Activated CD4-positive, alpha-beta T cell treated with anti-CD3 and anti-CD28 coated beads, Interleukin-2, amount 10 ng/mL, durations not matched to agents 24 days and 14 days (primary cell): ENCODE measurements at places on chromosomes 11 and 22. TPM values are rescaled to one million over a fixed set of nuclear protein-coding genes. Genes with fewer than 3 reads are reported as not detected.

DNA sequence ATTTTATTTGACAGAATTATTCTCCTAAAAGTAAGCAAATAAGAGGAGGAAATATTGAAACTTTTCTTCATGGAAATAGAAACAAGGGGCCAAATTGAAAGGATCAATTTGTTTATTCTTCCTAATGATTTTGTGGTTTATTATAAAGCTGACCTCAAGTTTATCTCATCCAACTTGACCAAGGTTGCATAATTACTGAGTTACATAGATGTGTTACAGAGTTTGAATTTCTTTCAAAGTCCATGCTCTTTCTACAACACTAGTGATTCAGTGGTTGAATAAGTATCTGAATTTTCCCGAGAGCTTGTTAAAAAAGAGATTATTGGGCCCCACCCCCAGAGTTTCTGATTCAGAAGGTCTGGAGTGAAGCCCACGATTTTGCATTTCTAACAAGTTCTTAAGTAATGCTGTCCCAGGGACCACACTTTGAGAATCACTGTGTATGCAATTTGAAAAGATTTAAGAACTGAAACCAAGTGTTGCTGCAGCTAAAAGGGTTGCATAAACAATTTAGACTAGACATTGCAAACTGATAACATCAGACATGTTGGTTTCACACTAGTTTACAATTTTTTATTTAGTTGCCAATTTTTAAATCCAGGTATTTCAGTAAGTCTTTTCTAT, 485.7 kb upstream of the ANO5 start:
- H3K4me3 ChIP-seq: no peak overlapping the region
- no peak overlapping the region for H3K27ac ChIP-seq
- H3K4me1 ChIP-seq: no peaks in the 10 kb centered on the region
- no peaks in the 10 kb centered on the region for H3K36me3 ChIP-seq
- H3K27me3 ChIP-seq: no peaks in the 10 kb centered on the region

DNA sequence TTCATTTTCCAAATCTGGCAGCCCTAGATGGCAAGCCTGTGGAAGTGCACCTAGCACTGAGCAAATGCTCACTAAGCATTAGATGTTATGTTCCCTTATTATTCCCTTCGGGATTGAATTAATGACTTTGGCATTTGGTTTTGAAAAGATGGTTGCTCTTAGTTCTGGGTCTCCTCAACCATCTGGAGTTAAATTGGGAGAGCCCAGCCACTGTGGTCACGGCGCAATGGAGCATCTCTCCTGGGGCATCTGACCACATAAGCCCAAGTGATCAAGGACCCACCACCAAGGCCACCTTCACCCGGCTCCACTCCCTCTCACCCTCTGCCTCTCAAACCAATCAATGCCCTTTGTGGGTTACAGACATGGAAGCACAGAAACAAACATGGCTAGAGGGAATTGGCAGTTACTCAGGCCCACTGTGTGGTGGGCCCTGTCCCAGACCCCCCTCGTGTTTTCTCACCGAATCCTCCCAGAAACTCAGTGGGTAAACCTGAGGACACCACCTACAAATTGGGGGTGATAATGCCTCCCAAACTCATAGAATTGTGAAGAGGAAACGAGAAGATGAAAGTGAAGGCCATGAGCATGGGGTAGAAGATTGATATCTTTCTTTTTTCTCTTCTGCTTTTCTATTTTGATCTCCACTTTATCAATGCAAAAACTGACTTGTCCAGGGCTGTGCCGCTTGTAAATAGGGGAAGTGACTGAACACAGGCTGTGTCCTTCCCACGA, 52.2 kb downstream of the IRAG1 start:
- H3K36me3 ChIP-seq: no peaks in the 10 kb centered on the region
- H3K27me3 ChIP-seq: peaks cover 2% of the 10 kb centered on the region
- no peak for DNase-seq
- H3K27ac ChIP-seq: no peak overlapping the region
- H3K4me1 ChIP-seq: no peaks in the 10 kb centered on the region

DNA sequence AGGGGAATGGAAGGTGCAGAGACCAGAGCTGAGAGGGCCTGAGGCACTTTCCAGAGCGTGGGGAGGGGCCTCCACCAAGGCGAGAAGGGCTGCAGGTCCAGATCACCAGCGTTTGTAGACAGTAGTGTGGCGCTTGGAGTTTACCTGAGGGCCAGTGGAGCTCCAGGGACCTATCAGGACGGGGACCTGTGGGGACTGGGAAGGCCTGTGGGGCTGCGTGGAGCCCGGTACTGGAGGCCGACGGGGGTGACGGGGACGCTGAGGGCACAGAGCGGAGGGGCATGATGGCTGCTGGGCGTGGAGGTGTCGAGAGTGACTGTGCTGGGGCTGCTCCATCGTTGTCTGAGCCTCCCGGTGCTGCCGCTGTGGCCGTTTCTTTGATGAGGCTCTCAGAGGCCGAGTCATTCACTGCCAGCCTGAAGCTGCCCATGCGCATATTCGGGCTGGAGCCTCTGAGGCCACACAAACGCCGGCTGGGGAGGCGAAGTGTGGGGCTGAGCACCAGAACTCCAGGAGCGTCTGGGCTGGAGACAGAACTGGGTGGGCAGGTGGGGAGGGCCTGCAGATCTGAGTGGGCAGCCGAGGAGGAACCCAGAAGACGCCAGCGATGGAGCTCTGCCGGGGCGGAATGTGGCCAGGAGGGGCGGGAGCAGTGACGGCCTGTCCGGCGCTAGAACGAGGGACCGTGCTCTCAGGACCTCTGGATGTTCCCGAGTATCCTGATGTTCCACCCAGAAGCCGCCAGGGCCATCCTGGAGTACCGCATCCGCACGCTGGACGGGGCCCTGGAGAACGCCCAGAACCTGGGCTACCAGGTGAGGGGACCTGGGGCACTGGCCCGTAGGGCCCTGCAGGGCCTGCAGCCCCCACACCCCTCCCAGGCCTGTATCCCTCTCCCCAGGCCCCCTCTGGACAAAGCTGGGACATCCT, 2.6 kb downstream of the PGGHG start:
- H3K4me1 ChIP-seq: peaks cover 22% of the 10 kb centered on the region
- peaks cover 23% of the 10 kb centered on the region for H3K36me3 ChIP-seq
- H3K27ac ChIP-seq: peak overlapping the region; percentile 51
- peak overlapping the region; percentile 79 for H3K4me3 ChIP-seq
- no peak for DNase-seq

GRCh38 chr11:2260491-2261364, 9.7 kb downstream of the ASCL2 start:
- peak; percentile 50 for DNase-seq
- H3K27ac ChIP-seq: no peak overlapping the region
- peaks cover 5% of the 10 kb centered on the region for H3K4me1 ChIP-seq

DNA sequence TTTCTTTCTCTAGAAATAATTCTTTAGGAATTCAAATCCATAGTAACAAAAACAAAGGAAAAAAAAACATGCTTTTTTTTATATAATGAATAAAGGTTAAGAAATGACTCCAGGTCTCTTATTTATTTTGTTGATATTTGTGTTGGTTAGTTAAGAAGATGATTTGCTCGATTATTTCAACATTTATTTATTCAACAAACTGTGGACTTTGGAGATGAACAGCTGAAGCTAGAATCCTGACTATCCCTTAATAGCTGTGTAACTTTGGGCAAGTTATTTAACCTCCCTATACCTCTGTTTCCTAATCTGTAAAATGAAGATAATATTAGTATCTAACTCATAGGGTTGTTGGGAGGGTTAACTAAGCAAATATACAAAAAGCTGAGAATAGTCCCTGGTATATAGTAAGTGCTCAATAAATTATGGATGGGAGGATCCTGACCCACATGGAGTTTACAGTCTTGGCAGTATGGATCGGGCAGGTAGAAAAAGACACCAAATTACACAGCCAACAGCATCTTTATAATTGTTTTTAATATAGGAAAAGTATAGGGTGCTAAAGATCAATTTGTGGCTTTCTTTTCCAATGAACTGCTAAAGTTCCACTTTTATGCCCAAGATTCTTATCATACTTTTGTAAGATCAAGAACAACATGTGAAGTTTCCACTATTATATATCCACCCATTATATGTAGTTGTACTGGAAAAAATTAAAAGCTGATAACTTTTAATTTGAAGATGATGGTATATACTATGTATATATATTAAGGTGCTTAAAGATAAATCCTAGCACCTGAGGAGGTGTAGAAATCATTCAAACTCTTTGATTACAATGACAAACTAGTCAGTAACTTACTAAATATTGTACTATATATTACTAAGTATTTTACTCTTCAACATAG, 1.3 kb upstream of the CAT start:
- peaks cover 3% of the 10 kb centered on the region for H3K27me3 ChIP-seq
- H3K27ac ChIP-seq: no peak overlapping the region
- peaks cover 16% of the 10 kb centered on the region for H3K4me1 ChIP-seq
- H3K36me3 ChIP-seq: peaks cover 2% of the 10 kb centered on the region
- H3K4me3 ChIP-seq: no peak overlapping the region

- H3K27ac ChIP-seq: no peak overlapping the region
- H3K27me3 ChIP-seq: no peaks in the 10 kb centered on the region
- peak; percentile 76 for DNase-seq
- no peak overlapping the region for H3K4me3 ChIP-seq
Observed at GRCh38 chr11:13384908-13385640, 77.9 kb downstream of the BTBD10 start.

Gene ALX4
- not detected in 2 replicates for total RNA-seq
